T-helper 9 cell (primary cell): ENCODE measurements at places on chromosomes 16 and 17.

GRCh38 chr16:51034481-51035109, 116.5 kb downstream of the SALL1 start:
- DNase-seq: no peak

GRCh38 chr17:8953156-8953885, 12.2 kb downstream of the PIK3R5 start:
- no peak for DNase-seq

DNA sequence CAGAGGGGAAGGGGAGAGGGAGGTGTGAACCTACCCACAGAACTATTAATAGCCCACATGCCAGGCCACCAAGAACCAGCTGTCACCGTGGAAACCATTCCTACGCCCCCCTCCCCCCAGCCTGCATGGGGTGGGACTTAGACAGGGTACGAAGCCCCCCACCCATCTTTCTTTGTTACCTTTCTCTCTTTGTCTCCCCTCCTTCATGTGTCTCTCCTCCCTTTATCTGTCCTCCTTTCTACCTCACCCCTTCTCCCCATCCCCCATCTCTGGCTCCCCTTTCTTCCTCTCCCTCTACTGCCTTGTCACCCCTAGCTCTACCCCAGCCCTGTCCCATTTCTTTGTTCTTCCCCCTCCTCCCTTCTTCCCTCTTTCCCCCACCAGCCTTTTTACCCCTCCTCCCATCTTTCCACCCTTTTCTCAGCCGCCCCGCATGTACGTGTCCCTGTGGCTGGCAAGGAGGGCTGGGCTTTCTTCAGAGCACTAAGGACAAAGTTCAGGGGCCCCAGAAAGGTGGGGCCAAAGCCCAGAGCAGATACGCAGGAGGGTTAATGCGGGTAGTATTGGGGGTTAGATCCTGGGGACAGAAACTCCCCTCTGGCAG, 8.0 kb downstream of the THRA start:
- DNase-seq: no peak

- DNase-seq: no peak
These were observed 50.7 kb downstream of the TOX3 start for GRCh38 chr16:52496051-52496876.

- DNase-seq: no peak
These were observed 21.2 kb downstream of the IGFBP4 start for GRCh38 chr17:40464392-40464855.

DNA sequence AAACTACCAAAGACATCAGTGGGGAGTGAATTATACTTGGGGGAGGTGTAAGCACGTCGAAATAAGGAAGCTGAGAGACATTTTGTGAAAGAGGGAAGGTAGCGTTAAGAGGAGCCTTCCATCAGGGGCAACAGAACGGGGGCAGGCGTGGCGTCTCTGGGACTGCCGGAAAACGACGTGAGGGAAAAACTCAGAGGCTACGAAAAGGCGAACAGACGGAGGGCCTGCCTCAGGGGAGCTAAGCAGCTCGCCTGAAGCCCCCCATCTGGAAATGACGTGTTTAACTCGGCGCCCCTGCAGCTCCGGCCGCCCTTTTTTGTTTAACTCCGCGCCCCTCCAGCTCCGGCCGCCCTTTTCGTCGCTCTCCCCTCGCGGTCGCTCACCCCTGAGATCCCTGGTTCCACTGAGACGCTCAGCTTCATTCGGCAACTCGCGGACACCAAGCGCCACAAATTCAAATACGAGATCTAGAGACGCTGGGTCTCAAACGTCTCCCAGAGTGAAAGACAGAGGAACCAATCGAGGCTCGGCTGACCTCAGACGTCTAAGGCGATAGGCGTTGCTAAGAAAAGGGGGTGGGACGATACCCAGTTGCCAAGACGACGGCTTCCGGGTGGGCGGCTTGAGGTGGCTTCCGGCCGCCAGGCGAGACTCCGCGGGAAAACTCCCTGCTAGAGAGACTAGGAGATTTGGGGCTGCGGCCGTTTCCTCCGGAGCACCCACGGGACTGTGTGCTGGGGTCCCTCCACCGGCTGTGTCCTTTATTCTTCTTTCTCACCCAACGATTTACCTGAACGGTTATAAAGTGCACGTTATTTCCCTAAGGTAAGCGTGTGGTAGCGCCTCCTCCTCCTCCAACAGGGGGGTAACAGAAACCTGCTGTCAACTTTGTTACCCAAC, 383.2 kb downstream of the ZFHX3 start:
- DNase-seq: peak; percentile 88

GRCh38 chr17:76561799-76562268, 22.0 kb downstream of the PRCD start:
- no peak for DNase-seq

GRCh38 chr17:68711858-68712257, 110.7 kb upstream of the FAM20A start:
- no peak for DNase-seq

GRCh38 chr17:58333736-58334207, 5.2 kb upstream of the TSPOAP1 start:
- no peak for DNase-seq

GRCh38 chr17:61309362-61310256, 90.0 kb upstream of the TBX2 start:
- no peak for DNase-seq

DNA sequence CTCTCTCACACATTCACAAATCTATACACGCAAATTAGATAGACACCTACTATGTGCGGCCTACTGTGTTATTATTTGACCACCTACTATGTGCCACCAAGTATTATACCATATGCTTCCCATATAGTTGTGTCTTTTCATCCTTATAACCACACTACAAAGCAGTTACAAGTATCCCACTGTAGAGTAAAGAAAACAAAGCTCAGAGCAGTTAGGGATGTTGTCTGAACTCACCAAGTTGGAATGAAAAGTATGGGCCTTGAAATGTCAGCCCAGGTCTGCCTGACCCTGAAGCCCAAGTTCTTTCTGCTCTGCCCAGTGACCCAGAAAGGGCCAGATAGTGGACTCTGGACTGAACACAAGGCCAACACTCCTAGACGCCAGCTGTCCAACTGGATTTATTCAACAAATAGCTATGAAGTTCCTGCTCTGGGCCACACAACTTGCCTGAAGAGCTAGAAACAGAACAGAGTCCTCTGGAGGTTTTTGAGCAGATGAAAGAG, 8.5 kb downstream of the KRT37 start:
- no peak for DNase-seq

DNA sequence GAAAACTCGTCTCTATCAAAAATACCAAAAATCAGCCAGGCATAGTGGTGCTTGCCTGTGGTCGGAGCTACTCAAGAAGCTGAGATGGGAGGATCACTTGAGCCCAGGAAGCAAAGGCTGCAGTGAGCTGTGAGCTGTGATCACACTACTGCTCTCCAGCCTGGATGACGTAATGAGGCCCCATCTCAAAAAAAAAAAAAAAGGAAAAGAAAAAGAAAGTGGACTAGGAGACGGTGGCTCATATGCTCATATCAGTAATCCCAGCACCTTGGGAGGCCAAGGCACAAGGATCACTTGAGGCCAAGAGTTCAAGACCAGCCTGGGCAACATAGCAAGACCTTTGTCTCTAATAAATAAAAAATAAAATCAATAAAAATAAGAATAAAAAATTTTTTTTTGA, 8.8 kb upstream of the SUMO2 start:
- no peak for DNase-seq

- no peak for DNase-seq
These were observed 927.6 kb upstream of the CDH8 start for GRCh38 chr16:62963846-62964245.

DNA sequence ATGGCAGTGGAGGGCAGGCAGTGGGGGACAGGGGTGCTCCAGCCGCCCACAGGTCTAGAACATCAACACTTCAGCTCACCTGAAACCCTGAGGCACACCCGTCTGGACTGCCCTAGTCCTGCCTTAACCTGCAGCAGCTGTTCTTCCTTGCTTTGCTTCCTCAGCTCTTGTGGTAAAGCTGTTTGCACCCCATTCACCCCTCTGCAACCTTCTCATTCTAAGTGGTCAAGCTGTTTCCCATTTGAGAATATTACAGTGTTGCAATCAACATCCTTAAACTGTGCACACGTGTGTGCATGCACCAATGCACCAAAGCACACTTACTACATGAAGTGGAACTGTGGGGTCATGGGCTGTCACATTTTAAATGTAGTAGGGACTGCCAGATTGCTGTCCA, 32.4 kb downstream of the SCNN1B start:
- no peak for DNase-seq

DNA sequence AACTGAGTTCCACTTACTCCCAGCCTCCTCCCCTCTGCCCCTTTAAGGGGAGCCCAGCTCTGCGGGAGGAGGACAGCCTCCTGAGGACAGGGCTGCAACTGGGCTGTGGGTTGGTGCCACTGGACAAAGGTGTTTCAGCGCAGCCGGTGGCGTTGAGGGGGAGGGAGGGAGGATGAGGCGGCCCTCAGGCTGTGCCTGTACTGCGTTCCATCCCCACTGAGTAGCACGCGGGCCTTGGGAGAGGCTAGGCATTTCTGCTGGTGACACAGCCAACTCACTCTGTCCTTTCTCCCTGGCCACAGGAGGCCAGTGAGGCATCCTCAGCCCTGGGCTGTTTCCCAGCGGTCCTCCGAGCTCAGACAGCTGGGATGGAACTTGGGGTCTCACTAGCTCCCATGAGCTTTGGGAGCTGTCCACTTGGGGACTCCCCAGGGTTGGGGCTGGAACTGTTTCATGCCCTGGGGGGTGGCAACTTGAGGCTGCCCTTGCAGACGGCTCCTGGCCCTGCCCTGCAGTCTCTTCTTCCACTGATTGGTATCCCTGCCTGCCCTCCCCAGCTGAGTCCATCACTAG, 70.5 kb downstream of the MPRIP start:
- no peak for DNase-seq

DNA sequence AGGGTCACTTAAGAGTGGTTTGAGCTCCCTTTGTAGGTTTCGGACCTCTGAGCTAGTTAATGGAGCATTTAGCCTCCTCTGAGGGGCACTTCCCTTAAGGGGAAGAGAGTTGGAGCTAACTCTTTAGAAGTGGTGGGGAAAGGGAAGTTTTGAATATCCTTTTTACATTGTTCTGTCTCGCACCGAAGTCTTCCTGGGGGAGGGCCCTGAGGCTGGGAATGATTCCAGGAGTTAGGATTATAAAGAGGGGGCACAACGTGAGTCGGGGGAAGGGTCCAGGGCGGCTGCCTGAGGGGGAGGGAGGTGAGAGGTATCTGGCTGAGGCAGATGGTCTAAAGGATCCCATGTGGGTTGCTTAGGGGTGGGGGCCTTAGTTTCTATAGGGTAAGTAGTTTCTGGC, 32.3 kb downstream of the SEC14L1 start:
- no peak for DNase-seq

- no peak for DNase-seq
These were observed 18.2 kb upstream of the ABCA10 start for GRCh38 chr17:69246726-69247375.

DNA sequence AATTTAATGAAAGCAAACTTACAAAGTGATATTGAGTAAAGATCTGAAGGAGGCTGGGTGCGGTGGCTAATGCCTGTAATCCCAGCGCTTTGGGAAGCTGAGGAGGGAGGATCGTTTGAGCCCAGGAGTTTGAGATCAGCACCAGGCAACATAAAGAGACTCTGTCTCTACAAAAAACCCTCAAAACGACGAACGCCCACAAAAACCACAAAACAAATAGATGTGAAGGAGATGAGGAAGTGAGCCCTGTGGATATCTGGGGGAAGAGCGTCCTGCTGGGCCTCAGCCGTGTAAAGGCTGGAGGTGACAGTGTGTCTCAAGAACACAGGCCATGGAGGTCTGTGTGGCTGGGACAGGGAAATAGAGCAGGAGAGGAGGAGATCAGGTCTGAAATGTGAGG, 68.8 kb downstream of the ITFG1 start:
- DNase-seq: no peak

- no peak for DNase-seq
These were observed 60.2 kb downstream of the HAPSTR1 start for GRCh38 chr16:9151597-9151996.

DNA sequence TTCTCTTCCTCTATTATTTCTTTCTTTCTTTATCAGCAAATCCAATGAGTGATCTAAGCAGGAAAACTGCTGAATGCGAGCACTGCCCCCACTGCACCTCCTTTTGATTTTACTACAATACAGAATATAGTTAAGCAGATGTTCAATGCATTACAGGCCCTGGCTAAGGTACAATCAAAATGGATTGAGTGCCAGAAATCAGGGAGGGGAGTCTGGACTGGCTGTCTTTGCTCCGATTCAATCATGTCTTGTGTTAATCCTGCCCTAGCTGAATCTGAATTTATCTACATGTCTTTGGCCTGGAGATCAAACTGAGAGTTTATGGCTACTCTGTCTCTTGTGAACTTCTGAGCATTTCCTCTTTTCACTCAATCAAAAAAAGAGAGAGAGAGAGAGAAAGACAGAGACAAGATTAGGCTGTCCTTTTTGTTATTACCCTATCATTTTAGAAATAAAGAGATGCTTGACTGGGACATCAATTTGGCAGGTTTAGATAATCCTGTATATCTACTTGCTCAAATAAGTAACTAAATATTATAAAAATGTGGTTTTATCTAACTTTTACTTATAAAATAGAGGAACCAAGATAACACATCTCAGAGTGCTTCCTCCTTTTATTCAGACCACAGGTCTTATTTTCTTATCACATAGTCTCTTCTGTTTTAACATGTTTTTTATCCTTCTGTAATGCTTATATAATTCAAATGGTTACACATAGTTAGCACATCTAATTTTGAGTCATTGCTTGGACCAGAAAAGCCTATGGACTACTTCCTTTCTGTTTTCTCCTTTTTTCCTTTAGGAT, 656.2 kb downstream of the KCNJ2 start:
- DNase-seq: no peak

- DNase-seq: no peak
These were observed 38.2 kb upstream of the ARL6IP1 start for GRCh38 chr16:18839555-18839954.

- no peak for DNase-seq
These were observed 16.8 kb downstream of the IL4R start for GRCh38 chr16:27330542-27330941.

DNA sequence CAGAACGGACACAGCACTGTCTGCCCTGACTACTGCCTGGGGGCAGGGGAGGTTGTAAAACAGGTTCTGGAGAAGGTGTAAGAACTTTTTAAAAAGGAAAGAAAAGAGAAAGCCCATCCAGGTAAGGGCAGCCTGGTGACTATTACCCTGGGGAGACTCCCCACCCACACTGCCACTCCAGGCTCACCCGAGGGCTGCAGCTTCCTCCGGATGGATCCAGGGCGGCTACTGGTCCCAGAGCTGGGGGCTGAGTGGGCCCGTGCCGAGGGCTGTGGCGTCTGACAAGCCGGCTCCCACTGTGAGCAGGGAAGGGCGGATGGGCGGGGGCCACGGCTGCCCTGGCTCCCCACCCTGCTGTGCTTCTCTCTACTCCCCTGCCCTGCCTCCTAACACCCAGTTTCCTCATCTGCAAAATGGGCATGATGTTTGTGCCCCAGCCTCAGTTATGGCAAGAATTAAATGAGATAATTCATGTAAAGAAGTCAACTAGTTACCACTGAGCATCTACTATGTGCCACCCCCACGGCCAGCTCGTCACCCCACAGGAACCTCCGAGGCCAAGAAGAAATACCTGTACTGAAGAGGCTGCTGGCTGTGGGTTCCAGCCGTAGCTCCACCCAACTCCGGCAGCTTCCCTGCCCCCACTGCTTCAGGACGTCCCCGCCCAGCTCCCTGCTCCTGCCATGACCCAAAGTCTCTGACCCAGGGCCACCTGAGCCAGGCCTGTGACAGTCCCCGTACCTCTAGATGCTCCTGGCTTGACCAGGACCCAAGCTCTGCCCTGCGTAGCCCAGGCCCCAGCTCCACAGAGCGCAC, 24.2 kb downstream of the KATNB1 start:
- no peak for DNase-seq

GRCh38 chr17:79090443-79091225, 16.0 kb downstream of the ENGASE start:
- DNase-seq: no peak

GRCh38 chr16:3192476-3193019, 4.5 kb downstream of the OR1F1 start:
- DNase-seq: no peak

- no peak for DNase-seq
These were observed 7.9 kb upstream of the MT2A start for GRCh38 chr16:56600398-56600999.
